ENCODE measurements at places on chromosomes 5 and 9.
A peak's percentile ranks its signal among the peaks of the same experiment; 100 is the strongest.

DNA sequence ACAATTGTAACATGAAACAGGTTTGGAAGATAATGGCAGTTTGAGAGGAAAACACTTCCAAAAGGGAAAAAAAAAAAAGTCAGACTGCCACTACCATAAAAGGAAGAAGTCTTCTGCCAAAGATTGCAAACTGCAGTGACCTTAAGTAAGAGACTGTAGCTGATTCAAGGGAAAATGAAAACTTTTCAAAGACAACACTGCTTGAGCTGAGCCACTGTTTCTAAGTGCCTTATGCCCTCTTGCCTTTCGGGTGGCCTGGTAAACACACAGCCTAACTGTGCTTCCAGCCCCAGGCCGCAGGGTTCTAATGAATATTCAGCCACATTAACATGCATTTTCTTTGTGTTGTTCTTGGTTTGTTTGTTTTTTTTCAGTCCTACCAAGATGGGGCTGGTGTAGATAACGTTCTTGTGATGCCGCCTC, 354.6 kb downstream of the BNC2 start:
- peak; percentile 62 for DNase-seq

- DNase-seq = peak; percentile 5
These were observed 133.1 kb downstream of the GABBR2 start for GRCh38 chr9:98575379-98576346.

- DNase-seq = no peak
These were observed 4.5 kb upstream of the TMEM252 start for GRCh38 chr9:68545033-68545705.

- DNase-seq = peak; percentile 56
These were observed 885 bp downstream of the RNF44 start for GRCh38 chr5:176536132-176536901.

- no peak for DNase-seq
These were observed 9.7 kb downstream of the SERINC5 start for GRCh38 chr5:80246001-80246758.

GRCh38 chr9:129338724-129339430, 160.8 kb upstream of the IER5L start:
- no peak for DNase-seq

GRCh38 chr9:2856400-2856799, 12.5 kb upstream of the PUM3 start:
- no peak for DNase-seq

- DNase-seq = no peak
These were observed 438.4 kb downstream of the PLK2 start for GRCh38 chr5:58021466-58021865.

DNA sequence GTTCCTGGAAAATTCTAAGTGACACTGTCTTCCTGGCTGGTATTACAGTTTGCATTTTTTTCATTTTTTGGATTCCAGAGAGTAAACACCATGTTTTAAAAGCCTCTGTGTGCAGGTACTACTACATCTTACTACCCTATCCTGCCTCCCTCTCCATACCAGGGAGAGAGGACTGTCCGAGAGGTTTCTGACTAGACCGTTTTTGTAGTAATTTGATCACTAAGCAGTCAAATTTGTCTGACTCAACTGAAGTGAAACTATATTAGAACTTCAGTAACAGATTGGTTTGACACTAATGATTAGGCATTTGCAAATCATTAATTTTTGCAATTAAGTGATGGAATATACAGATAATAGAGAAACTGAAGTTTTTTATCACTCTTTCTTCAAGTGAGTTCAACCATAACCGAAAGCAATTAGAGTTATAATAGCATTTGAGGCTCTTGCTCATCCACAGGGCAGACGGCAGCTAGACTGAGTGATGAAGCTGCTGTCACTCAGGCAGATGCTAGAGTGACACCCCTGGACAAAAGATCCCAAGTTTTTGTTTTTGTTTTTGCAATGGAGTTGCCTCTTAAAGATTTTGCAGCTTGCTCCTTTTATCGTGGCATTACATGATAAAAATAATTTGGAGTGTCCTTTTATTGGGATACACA, 44.3 kb downstream of the SMARCA2 start:
- no peak for DNase-seq

- no peak for DNase-seq
These were observed 135.1 kb downstream of the KIF4B start for GRCh38 chr5:155148694-155149093.

DNA sequence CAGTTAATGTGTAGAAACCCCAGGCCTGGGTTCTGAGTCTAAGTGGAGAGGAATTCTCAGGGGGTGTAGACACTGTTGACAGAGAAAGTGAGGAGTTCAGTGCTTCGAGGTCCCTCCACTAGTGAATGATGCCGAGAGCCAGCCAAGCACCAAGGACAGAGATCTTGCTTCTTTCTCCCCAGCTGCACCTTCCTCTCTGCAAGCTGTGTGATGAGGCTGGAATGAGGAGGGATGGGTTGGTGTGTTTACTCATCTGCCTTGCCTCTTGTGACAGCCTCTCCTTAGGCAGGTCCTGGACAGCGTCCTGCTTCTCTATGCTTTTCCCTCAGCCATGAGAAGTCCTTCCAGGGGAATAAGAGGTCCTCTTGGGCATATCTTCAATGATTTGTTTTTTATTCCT, 35.3 kb downstream of the HNRNPH1 start:
- no peak for DNase-seq

DNA sequence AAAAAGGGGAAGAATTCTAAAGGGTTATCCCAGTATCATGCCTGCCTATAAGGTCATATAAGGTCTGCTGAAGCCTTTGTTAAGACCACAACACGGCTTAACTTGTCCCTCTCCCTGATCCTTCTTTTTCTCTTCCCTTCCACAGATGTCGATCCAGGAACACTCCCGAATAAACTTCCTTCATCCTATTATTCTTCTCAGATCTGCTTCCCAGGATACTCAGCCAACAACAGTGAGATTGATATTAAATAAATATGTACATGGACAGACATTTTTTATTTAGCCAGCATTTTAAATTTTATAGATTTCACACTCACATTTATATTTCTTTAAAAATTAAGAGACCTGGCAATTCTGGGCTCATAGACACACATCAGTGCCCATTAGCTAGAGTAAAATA, 44.1 kb downstream of the DPYSL3 start:
- DNase-seq = no peak

GRCh38 chr5:23977997-23978396, 470.6 kb downstream of the PRDM9 start:
- DNase-seq = no peak

DNA sequence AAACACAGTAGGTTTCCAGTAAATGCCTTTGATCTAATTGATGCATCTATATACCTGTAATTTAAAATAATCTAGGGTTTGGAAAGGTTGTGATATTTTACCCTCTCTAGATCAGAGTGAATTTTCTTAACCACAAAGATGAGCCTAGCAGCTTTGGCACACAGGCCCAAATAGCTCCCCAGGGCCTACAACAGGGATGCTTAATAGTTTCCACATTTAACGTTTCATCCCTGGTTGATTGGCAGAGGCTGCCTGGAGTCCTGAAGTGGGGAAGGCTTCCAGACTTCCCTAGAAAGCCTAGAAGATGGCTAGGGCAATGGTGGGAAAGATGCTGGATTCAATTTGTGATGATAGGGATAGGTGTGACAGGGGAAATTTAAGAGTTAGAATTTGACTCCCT, 206.6 kb downstream of the NSG2 start:
- no peak for DNase-seq

DNA sequence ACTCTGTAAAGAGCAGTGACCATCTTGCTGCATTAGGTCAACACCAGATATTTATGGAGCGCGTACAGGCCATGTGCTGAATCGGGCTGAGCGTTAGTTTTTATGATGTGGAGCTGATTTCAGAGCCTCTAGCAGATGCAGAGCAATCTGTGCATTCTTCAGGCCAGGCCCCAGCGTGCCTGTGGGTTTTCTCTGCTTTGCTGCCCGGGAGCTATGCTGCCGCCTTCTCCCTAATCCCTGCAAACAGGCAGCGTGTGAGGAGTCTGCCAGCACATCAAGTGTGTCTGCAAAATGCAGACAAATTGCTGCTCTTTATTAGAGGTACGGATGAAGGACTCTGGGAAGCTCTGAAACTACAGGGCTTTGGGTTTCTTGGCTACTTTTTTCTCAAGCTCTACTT, 170.0 kb downstream of the NTRK2 start:
- peak; percentile 52 for DNase-seq

DNA sequence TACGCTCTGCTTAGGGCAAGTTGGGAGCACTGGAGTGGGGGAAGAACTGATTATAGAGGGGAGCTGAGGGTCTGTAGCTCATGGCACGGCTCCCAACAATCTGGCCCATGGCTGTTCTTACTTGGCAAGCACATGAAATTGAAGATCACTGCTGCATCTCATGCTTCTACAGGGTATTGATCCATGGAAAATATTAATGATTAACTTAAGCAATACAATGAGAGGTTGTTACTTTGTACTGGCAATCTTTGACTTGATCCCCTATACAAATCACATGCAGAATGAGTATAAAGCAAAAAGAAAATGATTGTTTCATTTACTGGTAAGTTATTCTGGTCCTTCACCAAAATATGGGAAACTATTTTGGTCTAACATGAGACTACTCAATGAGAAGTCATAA, 481.1 kb downstream of the PDE4D start:
- DNase-seq = no peak

- DNase-seq = no peak
These were observed 562.4 kb upstream of the CLINT1 start for GRCh38 chr5:158421319-158421718.

GRCh38 chr5:99102073-99102697, 173.4 kb upstream of the CHD1 start:
- DNase-seq = no peak

DNA sequence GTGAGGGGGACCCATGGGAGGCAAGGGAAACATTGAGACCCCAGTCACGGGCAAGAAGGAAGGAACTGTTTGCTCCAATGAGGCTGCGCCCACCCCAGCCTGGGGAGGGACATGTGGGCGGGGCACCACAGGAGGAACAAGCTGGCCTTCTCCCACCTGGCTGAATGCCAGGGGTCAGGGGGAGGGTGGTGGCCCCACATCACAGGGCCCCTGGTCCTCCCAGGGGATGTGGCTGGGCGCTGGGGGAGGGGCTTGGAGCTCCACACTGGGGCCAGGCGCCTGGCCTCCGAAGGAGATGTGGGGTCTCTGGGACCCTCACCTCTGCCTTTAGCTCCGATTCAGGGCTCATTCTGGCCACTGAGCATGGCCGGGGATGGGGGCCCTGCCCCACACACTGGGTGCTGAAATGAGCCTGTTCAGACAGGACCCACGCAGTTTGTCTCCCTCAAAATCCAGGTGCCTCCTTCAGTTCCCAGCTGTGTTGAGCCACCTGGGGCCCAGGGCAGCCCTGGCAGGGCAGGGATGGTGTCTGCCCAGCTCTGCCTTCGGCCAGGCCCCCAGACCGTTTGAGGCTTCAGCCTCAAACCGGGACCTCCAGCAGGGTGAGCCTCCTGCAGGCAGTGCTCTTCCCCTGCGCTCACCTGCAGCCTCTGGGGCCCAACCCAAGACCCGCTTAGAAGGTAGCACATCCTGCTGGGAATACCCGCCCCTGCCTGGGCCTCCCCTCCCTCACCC, 33.2 kb upstream of the NOTCH1 start:
- no peak for DNase-seq

DNA sequence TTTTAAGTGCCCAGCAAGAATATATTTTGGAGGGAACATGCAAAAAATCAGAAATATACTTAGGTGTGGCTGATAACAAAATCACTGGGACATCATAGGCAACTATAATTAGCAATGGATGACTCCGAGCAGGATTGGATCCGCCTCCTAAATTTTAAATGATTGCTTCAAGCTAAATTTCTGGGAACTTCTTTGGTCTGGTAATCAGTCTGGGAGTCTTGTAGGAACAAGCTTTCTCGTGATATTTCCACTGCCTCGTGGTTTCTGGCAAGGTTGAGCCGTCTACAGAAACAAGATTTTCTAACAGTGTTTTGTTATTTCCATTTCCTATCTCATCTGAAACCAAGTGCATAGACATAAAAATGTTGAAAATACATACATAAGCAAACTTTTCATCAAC, 232.6 kb downstream of the BNC2 start:
- DNase-seq = no peak

DNA sequence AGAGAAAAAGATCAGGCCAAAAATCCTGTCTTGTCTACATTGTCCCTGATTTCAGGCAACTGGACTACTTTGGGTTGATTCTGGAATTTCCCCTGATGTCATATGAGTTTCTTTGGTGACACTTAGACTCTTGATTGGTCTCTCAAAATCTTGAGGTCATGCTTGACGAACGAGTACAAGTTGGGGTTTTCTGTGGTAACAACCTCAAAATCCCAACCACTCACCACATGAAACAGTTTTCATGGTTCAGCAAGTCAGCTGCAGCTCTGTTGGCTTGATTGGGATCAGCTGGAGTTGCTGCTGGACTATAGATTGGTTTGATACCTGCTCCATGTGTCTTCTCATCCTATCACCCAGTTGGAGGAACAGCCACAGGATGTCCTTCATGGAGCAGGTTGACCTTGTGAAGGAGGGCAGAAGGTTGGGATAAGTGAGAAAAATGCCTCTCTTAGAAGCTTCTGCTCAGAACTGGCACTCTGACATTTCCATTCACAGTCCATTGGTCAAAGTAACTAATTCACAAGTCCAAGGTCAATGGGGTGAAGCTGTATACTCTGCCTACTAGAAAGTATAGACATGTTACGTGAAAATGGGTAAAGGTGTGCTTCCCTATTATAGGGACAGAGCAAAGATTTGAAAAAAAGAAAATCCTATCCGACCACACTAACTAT, 284.5 kb downstream of the SH3GL2 start:
- no peak for DNase-seq

- no peak for DNase-seq
These were observed 82.0 kb upstream of the ITGA1 start for GRCh38 chr5:52705720-52706119.

GRCh38 chr9:131406563-131407436, 12.9 kb downstream of the PRRC2B start:
- DNase-seq = no peak

- no peak for DNase-seq
These were observed 4.9 kb upstream of the KIF4B start for GRCh38 chr5:155008669-155009068.

DNA sequence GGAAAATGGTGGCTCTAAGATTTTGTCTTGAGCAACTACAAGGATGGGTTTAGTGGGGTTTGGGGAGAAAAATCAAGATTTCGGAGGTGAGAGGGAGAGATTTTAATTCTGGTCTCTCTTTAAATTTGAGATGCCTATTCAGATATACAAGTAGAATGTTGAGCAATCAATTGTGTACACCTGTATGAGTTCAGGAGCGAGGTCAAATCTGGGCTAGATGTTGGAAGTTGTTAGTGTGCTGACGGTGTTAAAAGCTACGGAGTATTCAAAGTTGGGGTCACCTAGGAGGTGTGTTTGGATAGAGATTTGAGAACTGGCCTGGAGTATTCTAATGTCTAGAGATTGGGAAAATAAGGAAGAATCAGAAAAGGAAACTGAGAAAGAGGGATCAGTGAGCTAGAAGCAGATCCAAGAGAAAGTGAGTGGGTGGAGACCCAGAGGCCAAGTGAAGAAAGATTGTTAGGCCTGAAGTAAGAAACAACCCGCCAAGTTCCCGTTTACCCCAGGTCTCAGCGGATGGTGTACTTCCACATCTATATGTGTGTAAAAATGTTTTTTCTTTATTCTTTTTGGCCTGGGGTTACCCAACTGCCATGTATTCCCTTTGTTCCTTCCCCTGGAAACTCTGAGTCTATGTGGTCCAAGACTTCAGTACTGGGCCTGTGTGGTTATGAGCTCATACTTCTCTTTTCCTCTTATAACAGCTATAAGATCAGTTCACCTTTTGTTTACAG, 11.9 kb upstream of the ARHGAP26 start:
- DNase-seq = no peak

All from fibroblast of skin of left quadriceps (primary cell).